Left ventricle myocardium inferior (tissue), 1 donor: ENCODE measurements at places on chromosomes 7 and 10. TPM values are rescaled to one million over a fixed set of nuclear protein-coding genes. Genes with fewer than 3 reads are reported as not detected.

RET gene
- total RNA-seq, result 0.60 TPM

DNA sequence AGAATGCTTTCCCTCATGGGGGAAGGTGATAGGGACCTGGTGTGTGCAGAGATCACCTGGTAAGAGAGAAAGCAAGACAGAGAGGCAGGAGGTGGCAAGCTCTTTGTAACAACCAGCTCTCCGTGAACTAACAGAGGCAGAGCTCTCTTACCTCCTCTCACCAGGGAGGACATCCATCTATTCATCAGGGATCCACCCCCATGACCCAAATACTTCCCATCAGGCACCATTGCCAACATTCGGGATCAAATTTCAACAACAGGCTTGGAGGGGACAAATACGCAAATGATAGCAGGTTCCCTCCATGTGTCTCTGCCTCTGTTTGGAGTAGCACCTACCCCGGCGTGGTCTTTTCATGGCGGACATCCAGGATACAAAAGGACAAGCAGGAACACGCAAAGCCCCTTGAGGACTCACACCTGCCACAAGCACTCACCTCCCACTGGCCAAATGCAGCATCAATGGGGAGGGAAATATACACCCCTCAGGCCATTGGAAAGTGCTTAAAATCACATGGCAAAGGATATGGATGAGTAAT is 431.2 kb upstream of the AUTS2 start:
- DNase-seq, result no peak

DNA sequence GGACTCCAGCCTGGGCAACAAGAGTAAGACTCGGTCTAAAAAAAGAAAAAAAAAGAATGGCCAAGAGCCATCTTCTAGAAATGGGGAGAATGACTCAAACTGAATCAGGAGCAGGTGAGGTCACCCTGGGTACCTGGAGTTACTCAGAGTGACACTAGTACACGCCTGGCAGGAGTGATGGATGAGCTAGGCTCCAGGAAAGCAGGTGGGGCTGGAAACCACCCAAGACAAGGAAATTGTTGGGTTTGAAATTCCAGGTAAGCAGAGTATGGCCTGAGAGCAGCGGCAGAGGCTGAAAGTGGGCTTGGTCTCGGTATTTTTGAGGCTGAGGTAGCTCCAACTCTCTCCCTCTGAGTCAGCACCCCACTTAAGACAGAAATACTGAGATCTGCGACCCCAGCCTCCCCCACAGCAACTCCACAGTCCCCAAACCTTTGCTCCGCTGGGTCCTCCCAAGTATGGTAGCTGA is 18.5 kb downstream of the DDIT4 start:
- DNase-seq, result no peak

GRCh38 chr7:4809666-4810065 is 34.2 kb downstream of the AP5Z1 start:
- no peak for DNase-seq

GRCh38 chr10:79014796-79015195 is 54.0 kb upstream of the ZMIZ1 start:
- DNase-seq, result no peak

GRCh38 chr7:66152371-66153191 is 37.9 kb downstream of the CRCP start:
- DNase-seq, result no peak

GRCh38 chr7:37988721-37989650 is 68.5 kb downstream of the EPDR1 start:
- DNase-seq, result no peak

PLPP4 gene
- total RNA-seq, result not detected
